ENCODE measurements at places on chromosomes 7 and 10.
A peak's percentile ranks its signal among the peaks of the same experiment; 100 is the strongest.

GRCh38 chr7:15326044-15326644 is 235.7 kb downstream of the AGMO start:
- DNase-seq = peak; percentile 76

GRCh38 chr10:114017271-114017670 is 26.4 kb upstream of the ADRB1 start:
- no peak for DNase-seq

- no peak for DNase-seq
These were observed 176.8 kb upstream of the AGK start for GRCh38 chr7:141374425-141374824.

DNA sequence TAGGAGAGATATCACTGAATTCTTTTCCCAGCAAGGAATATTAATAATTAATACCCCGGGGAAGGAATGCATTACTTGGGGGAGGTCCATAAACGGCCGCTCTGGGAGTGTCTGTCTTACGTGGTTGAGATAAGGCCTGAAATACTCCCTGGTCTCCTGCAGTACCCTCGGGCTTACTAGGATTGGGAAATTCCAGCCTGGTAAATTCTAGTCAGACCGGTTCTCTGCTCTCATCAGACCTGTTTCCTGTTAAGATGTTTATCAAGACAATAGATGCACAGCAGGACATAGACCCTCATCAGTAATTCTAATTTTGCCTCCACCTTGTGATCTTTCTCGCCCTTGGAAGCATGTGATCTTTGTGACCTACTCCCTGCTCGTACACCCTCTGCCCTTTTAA is 162.8 kb upstream of the KCND2 start:
- DNase-seq = no peak

GRCh38 chr7:149855361-149856305 is 17.5 kb downstream of the ZNF862 start:
- DNase-seq = peak; percentile 32

DNA sequence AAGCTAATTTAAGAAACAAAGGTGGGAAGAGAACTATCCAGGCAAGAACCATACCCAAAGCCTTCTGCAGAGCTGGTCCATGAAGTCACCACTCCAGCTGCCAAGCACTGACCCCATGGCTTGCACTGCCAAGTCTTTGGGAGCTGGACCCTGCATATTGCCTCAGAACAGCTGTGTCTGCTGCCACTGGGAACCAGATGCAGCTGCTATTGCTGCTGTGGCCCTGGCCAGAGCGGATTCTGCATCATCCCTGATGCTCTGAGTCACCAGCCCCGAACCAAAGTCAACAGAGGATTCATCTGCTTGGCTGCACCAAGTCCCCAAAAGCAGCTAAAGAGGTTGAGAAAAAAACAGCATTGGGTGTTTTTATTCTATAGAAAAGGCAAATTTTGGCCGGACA is 39.2 kb upstream of the GSAP start:
- no peak for DNase-seq

- no peak for DNase-seq
These were observed 286.0 kb downstream of the TWIST1 start for GRCh38 chr7:18831419-18831818.

DNA sequence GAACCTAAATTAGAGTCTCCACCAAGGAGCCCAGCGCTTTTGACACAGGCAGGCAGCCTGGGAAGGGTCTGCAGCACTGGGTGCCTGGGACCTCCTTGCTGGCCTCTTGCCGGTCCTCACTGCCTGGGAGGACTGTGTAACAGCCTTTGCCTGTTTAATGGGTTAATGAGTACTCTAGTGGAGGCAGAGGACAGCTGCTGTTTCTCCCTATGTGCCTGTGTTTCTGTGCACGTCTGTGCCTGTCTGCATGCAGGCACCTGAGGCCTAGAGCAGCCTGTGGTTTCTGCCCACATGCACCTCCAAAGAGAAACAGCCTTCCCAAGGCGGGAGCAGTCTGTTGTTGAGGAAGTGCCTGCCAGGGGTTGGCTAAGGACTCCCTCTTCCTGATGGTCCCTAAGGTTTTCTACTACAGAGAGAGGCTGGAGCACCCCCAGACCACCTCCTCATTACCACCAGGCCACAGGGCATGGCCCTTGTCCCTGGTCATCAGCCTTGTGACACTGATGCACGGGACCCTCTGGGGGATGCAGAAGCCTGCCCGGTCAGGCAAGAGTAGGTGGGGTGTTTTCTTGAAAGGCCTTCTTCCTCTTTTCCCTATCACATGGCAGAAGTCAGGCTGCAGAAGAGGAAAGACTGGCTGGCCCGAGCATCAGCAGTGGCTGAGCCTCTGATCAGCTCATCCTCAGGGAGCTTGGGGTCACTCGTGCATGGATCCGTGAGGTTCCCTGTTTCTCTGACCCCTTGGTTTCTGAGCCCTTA is 14.2 kb downstream of the SLC29A3 start:
- DNase-seq = no peak

GRCh38 chr7:28151965-28152364 is 28.6 kb downstream of the JAZF1 start:
- DNase-seq = no peak

Data from NCI-H1092 treated with DMSO at 0.1 percent for 48 hours (cell line).